Pancreas (tissue), 10 donors: ENCODE measurements at places on chromosomes 4 and X. TPM values are rescaled to one million over a fixed set of nuclear protein-coding genes. Genes with fewer than 3 reads are reported as not detected.

Gene GPC4
- total RNA-seq: 6.9 TPM

GRCh38 chrX:71458866-71459265 lies 74.0 kb upstream of the OGT start:
- DNase-seq: no peak

Gene FRMPD4
- total RNA-seq: not detected

Gene CBR4
- total RNA-seq: 11.5 TPM

DNA sequence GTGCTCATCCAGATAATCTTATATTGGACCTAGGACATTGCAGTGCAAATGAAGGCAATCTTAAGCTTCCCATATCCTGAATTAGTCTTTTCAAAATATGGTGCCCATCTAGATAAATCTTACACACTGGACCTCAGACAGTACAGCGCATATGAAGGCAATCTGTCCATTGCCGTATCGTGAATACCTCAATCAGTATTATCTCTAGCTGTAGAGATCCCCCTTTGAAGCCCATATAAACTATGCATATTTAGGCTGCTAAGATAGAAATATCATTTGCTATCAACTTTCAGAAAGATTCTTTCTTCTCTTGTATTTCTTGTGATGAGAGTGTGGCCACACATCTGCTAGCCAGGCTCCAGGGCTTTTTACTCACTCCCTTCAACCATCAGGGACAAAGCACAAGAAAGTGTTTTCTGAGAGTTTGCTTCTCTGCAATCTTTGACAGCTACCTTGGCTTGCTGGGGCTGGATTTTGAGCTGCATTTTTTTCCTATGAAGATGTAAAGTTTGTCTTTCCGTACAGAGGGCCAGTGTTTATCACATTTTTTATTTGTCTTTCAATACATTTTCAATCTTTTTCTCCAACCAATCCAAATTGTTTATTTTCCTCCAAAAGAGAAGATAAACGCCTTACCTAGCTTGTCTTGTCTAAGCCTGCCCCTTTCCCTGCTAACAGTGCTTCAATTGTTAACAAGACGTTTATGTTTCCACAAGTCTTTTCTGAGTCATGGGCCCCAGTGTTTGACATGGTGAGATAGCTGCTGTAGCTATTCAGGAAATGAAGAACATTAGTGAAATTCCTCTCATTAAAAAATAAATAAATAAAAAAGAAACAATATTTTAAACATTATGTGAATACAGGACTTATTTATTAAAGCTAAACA lies 57.6 kb upstream of the FAT1 start:
- DNase-seq: peak; percentile 26

Gene PAGE5
- not detected for total RNA-seq

DNA sequence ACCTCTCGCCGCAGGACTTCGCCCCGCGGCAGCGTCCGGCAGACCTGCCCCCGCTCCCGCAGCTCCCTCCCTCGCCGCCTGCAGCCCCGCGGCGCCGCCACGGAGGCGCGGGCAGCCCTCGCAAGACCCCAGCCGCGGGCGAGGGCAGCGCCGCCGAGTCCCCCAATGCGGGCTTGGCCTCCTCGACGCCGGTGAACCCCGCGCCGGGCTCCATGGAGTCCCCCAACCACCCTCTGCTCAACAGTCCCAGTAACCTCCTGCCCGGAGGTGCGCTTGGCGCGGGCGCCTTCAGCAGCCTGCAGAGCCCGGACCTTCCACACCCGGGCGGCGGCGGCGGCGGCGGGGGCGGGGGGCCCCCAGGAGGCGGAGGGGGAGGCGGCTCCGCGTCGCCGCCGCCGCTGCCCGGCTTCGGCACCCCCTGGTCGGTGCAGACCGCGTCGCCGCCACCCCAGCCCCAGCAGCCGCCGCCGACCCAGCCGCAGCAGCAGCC lies 1.2 kb downstream of the CPEB2 start:
- peak; percentile 64 for DNase-seq

Gene ADGRA3
- total RNA-seq: 13.4 TPM

DNA sequence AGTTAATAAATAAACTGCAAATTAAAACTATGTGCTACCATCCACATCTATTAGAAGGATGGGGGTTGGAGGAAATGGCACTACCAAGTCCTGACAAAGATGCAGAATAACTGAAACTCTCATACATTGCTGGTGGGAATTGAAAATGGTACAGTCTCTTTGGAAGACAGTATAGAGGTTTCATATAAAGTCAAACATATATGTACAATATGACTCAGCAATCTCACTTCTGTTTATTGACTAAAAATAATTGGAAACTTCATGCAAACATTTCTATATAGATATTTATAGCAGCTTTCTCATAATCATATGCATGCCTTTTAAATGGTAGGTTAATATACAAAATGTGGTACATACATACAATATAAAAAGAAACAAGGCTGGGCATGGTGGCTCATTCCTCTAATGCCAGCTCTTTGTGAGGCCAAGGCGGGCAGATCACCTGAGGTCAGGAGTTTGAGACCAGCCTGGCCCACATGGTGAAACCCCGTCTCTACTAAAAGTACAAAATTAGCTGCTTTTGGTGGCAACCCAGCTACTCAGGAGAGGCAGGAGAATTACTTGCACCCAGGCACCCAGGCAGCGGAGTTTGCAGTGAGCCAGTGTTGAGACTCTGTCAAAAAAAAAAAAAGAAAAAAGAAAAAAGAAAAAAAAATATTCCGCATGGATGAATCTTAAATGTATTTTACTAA lies 225.0 kb upstream of the CXXC4 start:
- no peak for DNase-seq

DNA sequence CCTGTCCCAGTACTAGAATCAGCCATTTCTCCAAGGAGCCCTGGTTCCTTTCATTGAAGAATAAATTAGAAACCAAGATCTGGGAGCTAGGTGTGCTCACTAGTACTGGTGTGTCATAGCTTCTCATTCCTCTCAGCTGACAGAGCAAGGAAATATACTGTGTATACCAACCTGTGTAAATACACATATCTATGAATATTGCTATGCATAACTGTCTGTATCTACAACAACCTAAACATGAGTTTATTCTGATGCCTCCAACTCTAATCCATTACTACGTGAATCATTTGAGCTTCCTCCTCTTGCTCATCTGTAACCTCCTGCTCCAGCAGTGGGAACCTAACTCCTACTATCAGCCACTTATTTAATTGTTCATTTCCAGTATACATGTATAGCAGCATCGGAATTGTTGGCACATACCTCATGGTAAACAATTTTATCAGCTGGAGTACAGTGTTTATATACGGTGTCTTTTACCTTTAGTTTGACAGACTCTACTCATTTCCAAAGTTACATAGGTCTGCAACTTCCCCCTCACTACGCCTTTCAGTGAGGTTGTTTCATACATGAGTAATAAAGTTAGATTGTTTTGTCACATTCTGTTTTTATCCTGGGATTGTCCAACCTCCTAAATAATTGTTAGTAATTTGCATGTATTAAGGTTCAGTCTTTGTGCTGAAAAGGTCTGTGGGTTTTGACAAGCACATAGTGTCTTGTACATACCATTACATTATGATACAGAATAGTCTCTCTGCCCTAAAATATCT lies 7.1 kb upstream of the SCRG1 start:
- DNase-seq: no peak

Gene XAGE5
- total RNA-seq: not detected

GRCh38 chrX:38081909-38082308 lies 75.6 kb downstream of the SYTL5 start:
- no peak for DNase-seq

GRCh38 chr4:145840162-145840768 lies 98.4 kb downstream of the ZNF827 start:
- no peak for DNase-seq

GRCh38 chrX:39910651-39911050 lies 187.1 kb downstream of the BCOR start:
- no peak for DNase-seq

DNA sequence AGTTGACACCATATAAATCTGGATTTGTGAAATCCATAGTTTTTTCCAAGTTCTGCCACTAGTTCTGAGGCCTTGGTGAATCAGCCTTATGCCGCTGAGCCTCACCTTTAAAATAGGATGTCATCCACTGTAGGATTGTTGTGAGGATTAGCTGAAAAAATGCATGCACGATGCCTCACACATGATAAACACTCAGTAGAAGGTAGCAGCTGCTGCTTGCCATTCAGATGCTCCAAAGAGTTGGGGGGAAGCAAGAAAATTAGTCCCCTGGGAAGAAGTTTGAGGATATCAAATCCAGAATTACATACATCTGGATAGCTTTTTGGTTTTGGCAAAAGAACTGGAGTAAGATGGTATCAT lies 7.4 kb downstream of the MMAA start:
- no peak for DNase-seq

DNA sequence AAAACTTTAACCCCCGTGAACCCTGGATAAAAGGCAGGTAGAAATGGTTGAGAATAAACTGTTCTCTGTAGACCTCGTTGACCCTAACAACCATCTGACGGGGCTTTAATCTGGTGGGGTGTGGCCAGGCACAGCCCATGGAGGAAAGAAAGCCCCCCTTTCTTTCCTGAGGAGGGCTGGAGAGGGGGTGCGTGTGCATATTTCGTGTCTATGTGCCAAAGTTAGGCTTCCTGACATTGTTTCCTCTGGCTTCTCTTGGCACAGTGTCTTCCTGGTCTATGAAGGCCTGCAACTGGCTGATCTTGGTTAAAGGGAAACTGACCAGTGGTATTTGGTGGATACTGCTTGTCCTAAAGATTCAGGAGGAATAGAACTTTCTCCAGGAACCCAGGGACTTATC lies 97.1 kb downstream of the MGST2 start:
- DNase-seq: no peak

DNA sequence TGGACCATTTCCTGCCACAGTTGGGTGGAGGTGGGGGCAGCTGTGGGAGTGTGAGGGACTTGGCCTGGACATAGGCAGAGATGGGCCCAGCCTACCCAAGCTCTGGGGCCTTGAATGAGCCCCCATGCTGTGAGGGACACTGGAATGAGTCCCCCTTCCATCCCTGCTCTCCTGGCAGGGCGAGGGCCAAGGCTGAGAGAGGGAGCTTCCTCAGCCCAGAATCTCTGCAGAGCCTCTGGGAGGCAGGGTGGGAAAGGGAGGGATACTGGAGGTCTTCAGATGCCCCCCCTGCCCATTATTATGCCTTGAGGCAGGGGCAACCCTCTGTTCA lies 124.5 kb upstream of the PJA1 start:
- no peak for DNase-seq

GRCh38 chr4:24104158-24104565 lies 214.3 kb upstream of the PPARGC1A start:
- no peak for DNase-seq

- no peak for DNase-seq
Observed at GRCh38 chr4:26937567-26937966, 76.9 kb downstream of the STIM2 start.

Gene ADAM29
- total RNA-seq: not detected

- no peak for DNase-seq
Observed at GRCh38 chrX:54492340-54492739, 3.7 kb downstream of the FGD1 start.

- DNase-seq: no peak
Observed at GRCh38 chrX:21437036-21437435, 62.8 kb downstream of the CNKSR2 start.

Gene BMP2K
- total RNA-seq: 16.1 TPM

GRCh38 chr4:166625018-166625637 lies 609.2 kb downstream of the SPOCK3 start:
- DNase-seq: no peak
